Right hindlimb (tissue), 1 donor: ENCODE measurements at places on chromosomes 4 and X.

- DNase-seq = no peak
These were observed 85.7 kb upstream of the ITM2A start for GRCh38 chrX:79452881-79453280.

DNA sequence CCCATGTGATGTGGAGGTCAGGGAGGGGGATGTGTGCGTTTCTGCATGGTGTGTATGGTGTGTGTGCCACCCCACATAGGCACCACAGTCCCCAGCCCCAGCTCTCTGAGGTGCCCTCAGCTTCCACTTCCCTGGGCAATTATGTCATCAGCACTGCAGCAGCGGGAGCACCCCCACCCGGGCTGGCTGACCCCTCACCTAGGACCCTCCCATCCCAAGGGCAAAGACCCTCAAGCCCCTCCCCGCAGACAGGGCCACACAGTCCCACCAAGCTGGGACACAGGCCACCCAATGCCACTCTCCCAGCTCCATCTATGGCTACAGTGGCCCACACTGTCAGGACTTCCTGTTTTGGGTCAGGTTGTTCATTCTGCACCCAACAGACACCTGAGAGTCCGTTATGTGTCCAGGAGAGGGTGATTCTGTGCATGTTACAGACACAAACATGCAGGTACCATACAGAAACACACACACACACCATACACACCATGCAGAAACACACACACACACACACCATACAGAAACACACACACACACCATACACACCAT is 75.2 kb downstream of the JAKMIP1 start:
- no peak for DNase-seq

- no peak for DNase-seq
These were observed 28.0 kb downstream of the NAT8L start for GRCh38 chr4:2087170-2087569.

- no peak for DNase-seq
These were observed 266.3 kb downstream of the SPATA18 start for GRCh38 chr4:52317361-52317879.

- no peak for DNase-seq
These were observed 558.8 kb downstream of the MID1IP1 start for GRCh38 chrX:39360101-39360500.

GRCh38 chr4:177064116-177064515 is 245.6 kb upstream of the NEIL3 start:
- DNase-seq = no peak

DNA sequence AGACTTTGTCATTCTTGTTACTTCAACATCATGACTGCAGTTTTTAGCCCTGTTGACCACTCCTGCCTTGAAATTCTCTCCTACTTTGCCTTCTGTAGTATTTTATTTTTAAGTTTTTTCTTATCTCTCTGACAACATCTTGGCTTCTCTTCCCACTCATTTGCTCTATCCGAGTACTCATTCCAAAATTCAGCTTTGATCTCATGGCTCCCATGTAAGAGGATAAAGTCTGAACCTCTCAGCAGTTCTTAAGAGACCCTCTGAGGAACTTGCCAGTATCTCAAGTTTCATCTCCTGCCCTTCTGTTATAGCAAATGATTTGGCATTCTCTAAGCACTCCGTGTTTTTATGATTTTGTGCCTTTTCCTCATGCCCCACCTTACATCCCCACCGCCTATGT is 67.7 kb downstream of the GALNT7 start:
- DNase-seq = no peak

DNA sequence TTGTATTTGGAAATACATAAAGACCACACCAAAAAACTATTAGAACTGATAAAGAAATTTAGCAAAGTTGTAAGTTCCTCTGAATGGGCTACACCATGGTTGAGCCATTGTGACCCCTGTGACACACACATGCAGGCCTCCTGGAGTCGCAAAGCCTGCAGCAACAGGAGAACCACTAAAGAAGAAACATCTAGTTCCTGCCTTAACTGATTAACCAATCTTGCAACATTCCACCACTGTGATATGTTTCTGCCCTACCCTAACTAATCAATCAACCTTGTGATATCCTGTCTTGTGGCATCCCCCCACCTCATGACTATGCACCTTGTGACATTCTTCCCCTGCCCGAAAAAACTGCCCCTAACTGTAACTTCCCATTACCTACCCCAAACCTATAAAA is 401.8 kb downstream of the PRDM5 start:
- DNase-seq = no peak

- no peak for DNase-seq
These were observed 18.6 kb downstream of the TBCK start for GRCh38 chr4:106297245-106298035.

DNA sequence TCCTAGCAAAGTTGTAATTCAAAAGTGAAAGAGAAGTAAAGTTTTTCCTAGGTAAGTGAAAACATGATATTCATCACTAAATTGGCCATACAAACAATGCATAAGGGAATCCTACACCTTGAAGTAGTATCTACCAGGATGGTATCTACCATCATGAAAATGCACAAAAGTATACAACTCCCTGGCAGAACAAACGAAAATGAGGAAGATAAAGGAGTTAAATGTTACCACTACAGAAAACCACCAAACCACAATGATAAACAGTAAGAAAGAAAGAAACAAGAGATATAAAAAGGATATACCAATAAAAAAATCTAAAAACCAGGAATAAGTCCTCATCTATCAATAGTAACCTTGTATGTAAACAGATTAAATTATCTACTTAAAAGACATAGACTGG is 26.9 kb downstream of the GK2 start:
- no peak for DNase-seq

GRCh38 chrX:134855751-134856150 is 135.0 kb upstream of the SMIM10 start:
- no peak for DNase-seq

DNA sequence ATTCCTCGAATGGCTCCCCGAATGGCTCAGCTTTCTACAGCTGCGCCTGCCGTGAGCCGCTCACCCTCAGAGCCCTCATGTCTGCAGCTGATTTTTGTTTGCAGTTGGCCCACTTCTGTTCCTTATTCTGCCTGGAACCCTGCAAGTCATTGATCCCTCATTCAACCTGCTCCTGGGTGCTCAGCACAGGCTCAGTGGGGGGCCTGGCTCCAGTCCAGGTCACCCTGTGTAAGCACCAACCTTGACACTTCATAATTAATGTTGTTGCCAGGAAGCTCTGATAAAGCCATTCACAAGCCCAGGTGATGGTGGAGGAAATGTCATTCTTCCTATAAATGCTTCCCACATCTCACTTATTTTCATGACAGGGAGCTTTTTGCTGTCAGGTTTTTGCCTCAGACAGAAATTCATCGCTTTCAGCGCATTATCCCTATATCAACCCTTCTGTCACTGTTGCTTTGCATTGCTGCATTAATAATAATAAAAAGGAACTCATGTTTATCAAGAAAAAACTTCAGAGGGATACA is 85.7 kb downstream of the F11 start:
- no peak for DNase-seq

DNA sequence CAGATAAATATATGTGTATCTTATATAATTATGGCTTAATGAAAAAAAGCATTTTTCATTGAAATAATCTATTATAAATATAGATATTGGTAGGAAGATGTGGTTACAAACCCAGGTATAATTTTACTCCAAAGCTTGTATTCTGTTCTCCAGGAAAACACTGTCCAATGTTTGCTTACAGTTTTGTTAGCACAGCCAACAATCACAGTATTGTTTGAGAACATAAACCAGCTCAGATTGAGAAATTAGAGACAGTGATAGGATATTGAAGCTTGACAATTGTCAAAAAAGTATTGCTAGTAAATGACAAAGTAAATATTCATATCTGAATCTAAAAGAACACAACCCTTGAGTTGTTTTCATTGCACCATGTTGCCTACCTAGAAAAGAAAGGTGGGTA is 228.8 kb downstream of the ADGRL3 start:
- no peak for DNase-seq

GRCh38 chr4:92333016-92333415 is 29.2 kb downstream of the GRID2 start:
- peak; percentile 13 for DNase-seq

DNA sequence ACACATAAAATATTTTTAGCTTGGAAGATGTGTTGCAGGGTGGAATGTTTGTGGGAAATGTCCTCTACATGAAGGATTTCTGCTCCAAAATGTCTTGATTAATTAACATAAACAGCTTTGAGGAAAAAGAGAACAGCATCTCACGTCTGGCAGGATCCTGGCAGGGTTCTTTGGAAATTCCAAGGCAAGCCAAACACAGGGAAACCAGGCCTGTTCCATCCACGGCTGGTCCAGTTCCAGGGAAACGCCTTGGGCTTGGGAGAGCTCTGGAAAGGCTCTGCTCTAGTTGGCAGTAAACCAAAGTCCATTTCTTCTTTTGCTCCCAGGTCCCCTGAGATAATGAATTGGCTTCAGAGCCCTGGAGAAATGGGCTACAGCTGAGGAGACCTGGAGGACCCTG is 42.4 kb upstream of the GAB1 start:
- DNase-seq = peak; percentile 83

DNA sequence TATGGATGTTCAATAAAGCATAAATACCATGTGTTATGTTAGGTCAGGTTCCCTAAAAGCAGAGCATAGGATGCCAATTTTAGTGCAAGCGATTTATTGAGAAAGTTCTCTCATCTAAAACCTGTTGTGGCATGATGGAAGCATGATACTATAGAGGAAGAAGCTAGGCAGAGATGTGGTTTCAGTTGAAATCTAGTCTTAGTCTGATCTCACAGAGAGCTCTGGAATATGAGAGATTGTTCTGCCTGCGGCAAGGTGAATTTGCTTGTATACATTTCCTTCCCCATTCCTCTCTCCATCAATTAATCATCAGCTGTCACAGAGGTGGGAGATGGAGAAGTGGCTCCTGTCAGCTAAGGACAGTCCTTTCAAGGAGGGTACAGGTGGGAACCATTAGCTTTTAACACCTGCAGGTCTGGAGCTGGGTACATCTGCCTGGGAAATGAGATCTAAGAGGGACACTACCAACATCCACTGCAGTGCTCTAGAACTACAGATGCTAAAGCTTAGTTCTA is 252.4 kb downstream of the CFAP299 start:
- no peak for DNase-seq

DNA sequence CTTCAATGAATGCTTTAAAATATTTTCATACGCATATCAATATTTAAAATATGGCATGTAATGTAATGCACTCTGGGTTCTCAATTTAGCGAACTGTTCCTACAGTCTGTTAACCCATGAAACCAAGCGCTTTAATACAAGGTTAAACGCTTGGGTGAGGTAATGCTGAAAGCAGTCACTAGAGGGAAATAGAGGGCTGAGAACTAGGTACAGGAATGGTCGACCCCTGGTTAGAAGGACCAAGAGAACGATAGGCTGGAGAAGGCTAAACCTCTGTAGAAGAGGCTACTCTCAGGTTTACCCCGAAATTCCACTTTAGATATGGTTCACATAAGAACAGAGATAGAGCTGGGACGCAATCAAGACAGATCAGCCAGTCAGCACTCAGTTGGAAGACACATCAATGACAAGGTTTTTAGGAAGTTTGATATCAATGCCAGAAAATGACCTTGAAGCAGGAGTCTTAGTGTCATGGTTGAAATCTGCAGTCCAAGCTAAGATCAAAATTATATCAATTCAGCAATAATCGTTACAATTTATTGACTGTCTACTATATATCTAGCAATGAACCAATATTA is 26.9 kb downstream of the ARSJ start:
- no peak for DNase-seq

- no peak for DNase-seq
These were observed 185.1 kb upstream of the DIPK2B start for GRCh38 chrX:45385757-45386156.

- DNase-seq = no peak
These were observed 51.7 kb upstream of the CHRDL1 start for GRCh38 chrX:110847334-110847733.

DNA sequence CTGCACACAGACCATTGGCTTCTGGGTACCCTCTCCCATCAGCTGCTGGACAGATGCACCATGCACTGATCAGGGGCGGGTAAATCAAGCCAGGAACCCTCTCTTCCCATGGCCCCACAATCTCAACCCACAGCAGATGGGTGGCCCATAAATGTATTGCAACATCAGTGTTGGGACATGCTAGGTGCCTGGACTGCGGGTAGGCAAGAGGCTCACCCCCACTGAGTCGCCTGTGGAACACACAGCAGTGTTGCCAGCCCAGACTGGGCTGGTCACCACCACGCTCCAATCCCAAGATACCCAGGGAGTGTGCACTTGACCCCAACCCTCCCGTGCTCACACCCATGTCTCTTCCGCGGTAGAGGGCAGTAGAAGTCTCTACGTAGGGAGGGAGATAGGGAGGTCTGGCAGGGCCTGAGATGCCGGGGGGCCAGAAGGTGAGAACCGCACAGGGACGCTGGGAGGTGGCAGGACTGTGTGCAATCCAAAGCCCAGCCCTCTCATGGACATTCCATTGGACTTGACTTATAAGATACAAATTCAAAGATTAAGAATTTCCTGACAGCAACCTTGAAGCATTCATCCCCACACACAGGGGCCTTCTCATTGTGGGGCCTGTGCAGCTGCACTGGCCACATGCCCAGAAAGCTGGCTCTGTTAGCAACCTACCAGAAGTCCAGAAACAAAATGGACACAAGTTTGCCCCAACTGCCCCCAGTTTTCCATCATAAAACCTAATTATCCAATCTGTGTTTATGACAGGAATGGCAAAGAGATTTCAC is 183.7 kb downstream of the NSUN7 start:
- peak; percentile 61 for DNase-seq

GRCh38 chr4:67273666-67274065 is 271.6 kb downstream of the CENPC start:
- no peak for DNase-seq

- DNase-seq = peak; percentile 67
These were observed 1.8 kb downstream of the CPZ start for GRCh38 chr4:8594097-8595038.

GRCh38 chr4:175714686-175715085 is 97.4 kb downstream of the GPM6A start:
- no peak for DNase-seq

GRCh38 chr4:113312529-113312928 is 263.1 kb downstream of the ANK2 start:
- DNase-seq = no peak

DNA sequence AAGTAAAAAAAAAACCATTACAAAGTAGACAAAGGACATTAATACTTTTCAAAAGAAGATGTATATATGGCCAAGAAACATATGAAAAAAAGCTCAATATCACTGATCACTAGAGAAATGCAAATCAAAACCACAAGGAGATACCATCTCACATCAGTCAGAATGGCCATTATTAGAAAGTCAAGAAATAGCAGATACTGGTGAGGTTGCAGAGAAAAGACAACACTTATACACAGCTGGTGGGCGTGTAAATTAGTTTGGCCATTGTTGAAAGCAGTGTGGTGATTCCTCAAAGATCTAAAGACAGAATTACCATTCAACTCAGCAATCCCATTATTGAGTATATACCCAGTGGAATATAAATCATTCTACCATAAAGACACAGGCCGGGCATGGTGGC is 39.3 kb downstream of the TASL start:
- no peak for DNase-seq

DNA sequence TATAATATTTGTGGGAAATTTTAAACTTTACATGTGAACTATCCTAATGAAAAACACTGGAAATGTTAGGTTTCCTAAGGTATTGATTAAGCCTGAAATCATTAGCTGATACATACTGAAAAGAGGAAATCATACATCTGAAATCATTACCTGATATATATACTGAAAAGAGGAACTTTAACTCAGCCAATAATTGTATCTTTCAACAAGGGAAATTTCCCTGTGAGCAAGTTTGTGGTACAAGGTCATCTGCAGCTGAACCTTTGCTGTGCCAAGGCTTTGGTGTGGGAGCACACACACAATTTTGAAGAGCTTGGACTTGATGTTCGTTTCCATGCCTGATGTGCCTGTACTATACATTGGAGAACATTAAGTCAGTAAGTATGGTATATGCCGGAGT is 131.9 kb upstream of the USP9X start:
- DNase-seq = no peak
